ENCODE measurements at places on chromosomes 1 and 21.

- no peak for DNase-seq
Measured at GRCh38 chr1:221779771-221780170, 37.9 kb upstream of the DUSP10 start.

DNA sequence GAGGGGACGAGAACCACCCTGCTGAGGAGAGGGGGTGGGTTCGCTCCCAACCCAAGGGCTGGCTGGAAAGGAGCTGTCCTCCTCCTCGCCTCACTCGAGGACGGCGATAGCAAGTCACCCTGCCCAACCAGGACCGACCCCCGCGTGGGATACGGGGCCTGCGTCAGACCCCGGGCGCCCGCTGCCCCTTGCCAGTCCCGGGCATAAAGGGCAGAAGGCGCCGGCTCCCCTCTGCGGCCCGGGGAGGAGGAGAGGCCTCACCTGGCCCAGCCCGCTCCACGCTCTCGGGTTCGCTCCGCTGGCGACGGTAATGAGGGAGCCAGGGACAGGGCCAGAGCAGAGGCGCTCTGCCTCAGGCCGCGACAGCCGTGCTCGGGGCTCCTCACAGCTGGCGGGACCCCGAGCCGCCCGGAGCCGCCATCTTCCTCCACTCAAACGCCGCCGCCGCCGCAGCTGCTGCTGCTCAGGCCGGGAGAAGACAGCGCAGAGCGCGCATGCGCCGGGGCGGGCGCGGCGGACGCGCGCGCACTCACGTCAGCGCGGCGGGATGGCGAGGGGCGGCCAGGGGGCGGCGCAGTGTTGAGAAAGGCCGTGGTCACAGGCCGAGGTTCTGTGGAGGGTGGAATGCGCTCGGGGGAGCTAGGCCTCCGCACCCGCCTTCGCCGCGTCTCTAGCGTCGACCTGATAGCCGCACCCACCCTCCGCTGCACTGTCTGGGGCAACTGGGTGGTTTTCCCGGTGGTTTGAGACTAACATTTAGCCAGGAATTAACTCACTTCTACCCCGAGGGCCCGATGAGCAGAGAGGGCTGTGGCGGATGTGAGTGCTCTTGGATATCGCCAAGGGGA, at the start of gene FBXO42:
Gene FBXO42 (minus strand): TSS at position 487 of the 848 bp plus-strand sequence. CDS start 37,062 bp downstream, outside the sequence.
- DNase-seq: peak; percentile 92

- DNase-seq: no peak
Measured at GRCh38 chr1:239308701-239309333, 77.6 kb upstream of the CHRM3 start.

DNA sequence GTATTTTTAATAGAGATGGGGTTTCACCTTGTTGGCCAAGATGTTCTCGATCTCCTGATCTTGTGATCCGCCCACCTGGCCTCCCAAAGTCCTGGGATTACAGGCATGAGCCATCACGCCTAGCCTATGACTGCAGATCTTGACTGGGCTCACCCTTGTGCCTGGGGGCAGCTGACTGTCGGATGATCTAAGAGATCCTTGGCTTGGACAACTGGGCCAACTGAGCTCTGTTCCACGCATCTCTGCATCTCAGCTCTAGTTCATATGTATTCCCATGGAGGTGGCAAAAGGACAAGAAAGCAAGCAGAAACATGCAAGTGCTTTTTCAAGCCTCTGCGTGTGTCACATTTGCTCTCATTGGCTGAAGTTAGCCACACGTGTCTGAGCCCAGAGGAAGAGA, 75.8 kb upstream of the SELENON start:
- no peak for DNase-seq

DNA sequence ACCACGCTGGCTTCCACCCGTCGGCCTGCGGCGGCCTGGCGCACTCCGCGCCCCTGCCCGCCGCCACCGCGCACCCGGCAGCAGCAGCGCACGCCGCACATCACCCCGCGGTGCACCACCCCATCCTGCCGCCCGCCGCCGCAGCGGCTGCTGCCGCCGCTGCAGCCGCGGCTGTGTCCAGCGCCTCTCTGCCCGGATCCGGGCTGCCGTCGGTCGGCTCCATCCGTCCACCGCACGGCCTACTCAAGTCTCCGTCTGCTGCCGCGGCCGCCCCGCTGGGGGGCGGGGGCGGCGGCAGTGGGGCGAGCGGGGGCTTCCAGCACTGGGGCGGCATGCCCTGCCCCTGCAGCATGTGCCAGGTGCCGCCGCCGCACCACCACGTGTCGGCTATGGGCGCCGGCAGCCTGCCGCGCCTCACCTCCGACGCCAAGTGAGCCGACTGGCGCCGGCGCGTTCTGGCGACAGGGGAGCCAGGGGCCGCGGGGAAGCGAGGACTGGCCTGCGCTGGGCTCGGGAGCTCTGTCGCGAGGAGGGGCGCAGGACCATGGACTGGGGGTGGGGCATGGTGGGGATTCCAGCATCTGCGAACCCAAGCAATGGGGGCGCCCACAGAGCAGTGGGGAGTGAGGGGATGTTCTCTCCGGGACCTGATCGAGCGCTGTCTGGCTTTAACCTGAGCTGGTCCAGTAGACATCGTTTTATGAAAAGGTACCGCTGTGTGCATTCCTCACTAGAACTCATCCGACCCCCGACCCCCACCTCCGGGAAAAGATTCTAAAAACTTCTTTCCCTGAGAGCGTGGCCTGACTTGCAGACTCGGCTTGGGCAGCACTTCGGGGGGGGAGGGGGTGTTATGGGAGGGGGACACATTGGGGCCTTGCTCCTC, 1.9 kb downstream of the OLIG2 start:
- no peak for DNase-seq

DNA sequence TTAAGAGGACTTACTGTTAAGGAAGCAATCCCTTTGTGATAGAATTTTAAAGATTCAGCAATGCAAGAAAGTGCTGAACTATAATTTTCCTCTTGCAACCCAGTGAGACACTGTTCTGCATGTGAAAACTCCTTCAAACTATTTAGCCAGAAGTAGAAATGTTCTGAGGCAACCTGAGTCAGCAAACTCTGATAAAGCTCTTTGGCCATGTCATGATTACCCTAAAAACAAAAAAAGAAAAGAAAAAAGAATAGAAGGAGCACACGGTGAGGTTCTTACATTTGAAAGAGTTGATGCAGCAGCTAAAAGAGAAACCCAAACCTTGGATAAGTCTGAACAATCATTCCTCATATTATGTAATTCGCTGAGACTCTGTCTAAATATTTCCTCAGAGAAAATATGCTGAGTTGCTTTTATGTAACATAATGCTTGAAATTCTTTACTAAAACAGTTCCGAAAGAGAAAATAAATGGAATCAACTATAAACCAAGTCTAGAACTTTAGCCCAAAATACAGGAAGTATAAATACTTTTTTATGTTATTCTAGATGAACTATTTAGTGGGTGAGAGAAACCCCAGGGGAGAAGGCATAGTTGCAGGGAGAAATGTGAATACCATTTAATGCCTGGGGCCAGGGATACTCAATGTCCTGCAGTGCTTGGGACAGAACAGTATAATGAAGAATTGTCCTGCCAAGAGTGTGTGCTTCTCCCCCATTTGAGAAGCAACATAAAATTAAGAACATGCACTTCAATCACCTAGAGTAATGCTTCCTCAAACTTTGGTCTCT, 60.0 kb downstream of the INTS7 start:
- no peak for DNase-seq

GRCh38 chr1:232423591-232423990, 206.3 kb downstream of the SIPA1L2 start:
- no peak for DNase-seq

GRCh38 chr1:23531562-23532094, 595 bp upstream of the E2F2 start:
- no peak for DNase-seq

GRCh38 chr1:231990388-231990787, 363.8 kb downstream of the DISC1 start:
- DNase-seq: no peak

GRCh38 chr1:47681735-47682134, 243.9 kb downstream of the FOXD2 start:
- no peak for DNase-seq

DNA sequence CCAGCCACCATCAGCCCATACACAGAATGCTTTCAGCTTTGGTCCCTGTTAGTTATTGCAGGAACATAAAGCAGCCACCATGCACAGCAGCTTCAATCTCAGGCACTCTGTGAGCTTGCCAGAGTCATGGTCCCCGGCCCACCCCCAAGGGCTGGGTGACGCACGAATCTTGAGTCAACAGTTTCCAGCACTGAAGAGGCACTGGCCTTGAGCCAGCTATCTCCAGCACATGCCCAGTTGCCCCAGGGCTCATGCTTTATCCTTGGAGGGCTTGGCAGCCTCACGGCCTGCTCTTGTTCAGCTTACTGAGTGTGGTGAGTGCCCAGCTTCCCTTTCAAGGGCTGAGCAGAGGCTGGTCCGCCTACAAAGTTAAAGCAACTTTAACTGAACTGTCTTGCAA, 200.7 kb upstream of the RAB4A start:
- DNase-seq: no peak

DNA sequence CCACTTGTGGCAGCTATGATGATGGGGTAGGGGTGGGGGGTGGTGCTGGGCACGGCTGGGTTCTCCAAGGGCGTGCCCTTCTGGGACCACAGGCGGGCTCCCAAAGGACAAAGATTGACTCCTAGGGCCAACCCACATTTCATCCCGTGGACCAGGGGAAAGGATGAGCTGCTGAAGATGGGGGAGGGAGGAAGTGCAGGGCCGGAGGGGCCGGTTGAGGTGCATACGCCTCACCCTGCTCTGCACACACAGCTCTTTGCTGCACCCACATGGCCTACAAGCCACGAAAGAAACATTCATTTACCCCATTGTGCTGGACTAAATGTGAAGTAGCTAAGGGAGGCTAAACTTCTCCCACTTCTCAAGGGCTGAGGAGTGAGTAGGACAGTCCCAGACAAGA, 34.2 kb upstream of the GNPAT start:
- DNase-seq: no peak

DNA sequence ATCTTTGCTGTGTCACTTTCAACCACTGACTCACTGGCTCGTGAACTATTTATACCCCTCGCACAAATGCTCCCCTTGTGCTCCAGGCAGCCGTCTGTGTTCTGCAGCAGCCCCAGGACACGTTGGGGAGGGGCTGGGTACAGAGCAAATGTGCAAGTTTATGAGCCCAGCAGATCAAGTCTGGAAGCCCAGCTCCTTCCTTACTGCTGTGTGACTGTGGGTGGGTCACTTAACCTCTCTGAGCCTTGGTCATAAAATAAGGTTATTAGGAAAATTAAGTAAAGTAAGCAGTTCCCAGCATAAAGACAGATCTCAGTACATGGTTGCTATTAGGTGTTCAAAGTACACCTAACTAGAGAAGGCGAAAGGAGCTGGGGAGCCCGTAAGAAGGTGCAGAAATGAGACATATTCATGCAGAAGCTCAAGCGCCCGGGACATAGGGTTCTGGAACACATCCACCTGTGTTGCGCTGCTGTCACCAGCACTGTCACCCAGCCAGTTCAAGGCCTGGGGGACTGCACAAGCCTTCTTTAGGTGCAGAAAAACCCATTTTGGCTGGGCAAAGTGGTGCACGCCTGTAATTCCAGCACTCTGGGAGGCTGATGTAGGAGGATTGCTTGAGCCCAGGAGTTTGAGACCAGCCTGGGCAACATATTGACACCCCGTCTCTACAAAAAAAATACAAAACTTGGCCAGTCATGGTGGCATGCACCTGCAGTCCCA, 13.8 kb downstream of the EFHD2 start:
- DNase-seq: no peak

DNA sequence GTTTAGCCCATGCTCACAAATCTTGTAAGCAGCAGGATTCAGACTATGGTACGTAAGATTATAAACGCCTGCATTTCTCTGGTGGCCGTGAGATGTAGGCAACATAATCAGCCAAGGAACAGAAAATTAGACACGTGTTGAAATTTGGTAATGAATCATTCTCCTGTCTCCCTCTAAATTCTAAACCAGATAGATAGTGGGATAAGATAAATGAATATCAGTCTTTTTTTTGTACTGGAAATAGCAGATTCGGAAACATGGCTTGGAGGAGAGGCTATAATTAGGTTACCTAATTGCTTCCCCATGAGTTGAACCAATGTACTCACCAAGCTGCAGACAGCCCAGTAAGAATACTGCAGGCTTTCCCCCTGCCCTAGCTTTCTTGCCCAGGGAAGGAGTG, 172.3 kb downstream of the TGFB2 start:
- no peak for DNase-seq

- no peak for DNase-seq
Measured at GRCh38 chr1:21647431-21648351, 21.5 kb downstream of the RAP1GAP start.

GRCh38 chr1:83761167-83762038, 237.5 kb downstream of the TTLL7 start:
- peak; percentile 17 for DNase-seq

DNA sequence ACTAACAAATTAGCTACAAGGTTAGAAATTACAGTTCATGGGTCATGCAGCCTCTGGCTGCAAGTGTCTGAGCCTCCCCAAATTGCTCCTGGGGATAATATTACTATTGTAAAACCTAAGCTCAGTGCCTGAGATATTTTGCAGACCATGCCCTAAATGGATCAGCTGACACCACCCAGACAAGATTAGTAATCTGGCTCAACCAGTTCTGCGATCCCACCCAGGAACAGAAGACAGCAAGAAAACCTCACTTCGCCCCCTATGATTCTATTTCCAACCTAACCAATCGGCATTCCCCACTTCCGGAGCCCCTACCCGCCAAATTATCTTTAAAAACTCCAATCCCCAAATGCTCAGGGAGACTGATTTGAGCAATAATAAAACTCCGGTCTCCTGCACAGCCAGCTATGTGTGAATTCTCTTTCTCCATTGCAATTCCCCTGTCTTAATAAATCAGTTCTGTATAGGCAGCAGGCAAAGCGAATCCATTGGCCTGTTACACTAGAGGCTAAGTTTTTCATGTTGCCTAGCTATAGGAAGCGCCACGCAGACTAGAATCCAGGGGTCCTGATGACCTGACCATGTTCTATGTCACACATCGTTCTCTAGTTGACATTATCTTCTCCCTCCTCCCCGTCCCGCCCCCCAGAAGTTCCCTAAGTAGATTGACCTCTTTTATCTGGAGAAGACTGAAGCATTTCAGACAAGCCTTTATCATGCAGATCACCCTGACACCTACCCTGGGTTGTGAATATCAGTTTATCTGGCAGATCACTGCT, 22.4 kb upstream of the ZFYVE9 start:
- DNase-seq: no peak

DNA sequence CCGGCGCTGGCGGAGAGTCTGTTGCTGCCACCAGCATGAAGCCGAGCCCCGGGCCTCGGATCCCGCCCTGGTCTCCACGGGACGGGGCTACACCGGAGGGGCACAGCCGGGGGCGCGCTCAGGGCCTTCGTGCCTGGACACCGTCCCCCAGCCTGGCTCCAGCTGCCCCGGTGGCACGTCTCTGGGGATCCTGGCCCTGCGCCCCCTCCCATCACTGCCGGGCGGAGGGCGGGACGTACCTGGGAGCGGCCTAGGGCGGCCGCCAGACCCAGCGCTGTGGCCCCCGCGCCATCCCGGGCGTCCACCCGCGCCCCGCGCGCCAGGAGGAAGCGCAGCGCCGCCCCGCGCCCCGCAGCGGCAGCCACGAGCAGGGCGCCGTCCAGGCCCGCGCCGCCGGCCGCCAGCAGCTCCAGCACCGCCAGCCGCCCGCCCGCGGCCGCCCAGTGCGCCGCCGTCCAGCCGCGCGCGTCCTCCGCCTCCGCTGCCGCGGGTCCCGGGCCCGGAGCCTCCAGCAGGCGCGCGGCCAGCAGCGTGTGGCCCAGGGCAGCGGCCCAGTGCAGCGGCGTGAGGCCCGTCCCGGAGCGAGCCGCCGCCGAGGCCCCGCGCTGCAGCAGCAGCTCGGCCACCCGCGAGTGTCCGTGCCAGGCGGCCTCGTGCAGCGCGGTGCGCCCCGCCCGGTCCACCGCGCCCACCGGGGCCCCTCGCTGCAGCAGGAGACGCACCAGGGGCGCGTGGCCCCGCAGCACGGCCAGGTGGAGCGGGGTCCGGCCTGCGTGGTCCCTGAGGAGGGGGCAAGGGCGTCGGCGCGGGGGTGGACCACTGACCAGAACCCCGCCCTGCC, 1.0 kb downstream of the ANKRD65 start:
- DNase-seq: no peak

Data from forelimb muscle (tissue), 1 donor.